ENCODE measurements at places on chromosomes 4 and X.

DNA sequence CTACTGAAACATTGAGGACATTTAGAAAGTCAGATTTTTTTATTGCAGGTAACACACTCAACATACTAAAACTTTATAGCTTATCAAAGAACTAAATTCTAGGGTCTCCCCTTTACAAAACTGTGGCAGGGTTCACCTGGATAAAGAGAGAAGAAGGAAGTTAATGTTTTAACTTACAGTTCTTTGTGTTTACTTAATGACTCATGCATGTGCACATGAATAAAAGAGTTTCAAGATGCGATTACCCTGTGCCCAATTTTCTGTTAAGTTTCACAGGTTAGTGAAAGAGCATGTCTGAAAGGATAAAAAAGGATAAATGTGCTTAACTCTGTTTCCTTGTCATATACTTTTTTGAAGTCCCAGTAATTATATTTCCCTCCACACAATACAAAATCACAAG is 16.8 kb downstream of the DCAF8L1 start:
- DNase-seq = no peak

DNA sequence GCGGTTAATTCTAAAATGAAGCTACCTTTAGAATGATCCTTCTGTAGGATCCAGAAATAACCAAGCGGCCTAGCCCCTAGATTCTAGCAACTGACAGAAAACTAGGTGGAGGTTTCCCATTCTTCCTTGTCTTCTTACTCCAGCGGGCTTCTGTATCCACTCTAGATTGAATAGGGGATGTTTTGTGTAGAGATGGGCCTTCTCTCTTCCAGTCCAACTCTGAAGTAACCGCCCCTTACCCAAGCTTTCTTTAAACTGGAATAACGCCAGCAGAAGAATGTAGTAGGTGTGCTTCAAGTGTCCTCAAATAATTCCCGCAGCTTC is 386 bp upstream of the TMEM184C start:
- DNase-seq = no peak

- DNase-seq = no peak
Measured at GRCh38 chrX:27917713-27918500, 63.3 kb downstream of the DCAF8L1 start.

GRCh38 chrX:38627683-38628082 is 66.3 kb downstream of the TSPAN7 start:
- peak; percentile 16 for DNase-seq

DNA sequence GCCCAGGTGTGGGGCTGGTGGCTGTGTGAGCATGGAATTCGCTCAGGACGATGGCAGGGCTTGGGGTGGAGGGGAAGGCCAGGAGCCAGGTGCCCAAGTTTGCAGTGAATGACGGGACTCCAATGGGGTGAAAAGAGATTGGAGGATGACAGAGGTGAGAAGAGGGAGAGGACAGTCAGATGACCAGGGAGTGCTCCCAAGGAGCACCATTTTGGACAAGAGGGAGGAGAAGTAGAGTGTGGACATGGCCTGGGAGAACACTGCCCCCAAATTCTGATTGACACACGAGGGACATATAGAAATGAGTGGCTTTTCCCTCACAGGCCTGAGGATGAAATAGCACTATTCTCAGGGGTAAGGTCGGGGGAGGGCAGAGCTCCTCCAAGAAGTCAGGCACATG is 6.7 kb downstream of the MRFAP1 start:
- no peak for DNase-seq

DNA sequence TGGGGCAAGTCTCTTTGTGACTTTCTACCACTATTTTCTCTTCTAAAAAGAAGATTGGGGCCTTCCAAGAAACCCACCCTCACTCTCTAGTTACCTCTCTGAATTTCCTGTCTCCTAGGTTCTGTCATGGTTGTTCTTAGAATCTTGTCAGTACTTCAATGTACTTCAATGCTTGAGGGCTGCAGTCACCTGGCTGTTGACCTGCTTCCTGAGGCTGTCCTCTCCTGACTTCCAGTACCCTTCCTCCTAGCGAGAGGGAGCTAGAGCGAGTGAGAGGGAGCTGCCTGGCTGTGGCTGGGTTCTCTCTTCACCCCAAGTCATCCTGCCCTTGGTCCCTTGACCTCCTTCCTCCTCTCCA is 17.7 kb downstream of the CD99L2 start:
- DNase-seq = no peak
